ENCODE measurements at places on chromosomes 2 and 18.
A peak's percentile ranks its signal among the peaks of the same experiment; 100 is the strongest.

DNA sequence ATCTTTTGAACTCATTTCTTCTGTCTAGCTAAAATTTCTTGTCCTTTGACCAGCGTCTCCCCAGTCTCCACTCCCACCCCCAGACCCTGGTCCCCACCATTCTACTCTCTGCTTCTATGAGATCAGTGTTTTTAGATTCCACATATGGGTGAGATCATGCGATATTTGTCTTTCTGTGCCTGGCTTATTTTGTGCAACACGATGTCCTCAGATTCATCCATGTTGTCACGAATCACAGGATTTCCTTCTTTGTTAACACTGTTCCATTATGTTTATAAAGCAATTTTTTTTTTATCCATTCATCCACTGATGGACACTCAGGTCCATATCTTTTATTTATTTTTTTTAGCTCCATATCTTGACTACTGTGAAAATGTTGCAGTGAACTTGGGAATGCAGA, 16.0 kb upstream of the ACYP2 start:
- no peak for DNase-seq

GRCh38 chr2:221775096-221775495, 203.0 kb upstream of the EPHA4 start:
- no peak for DNase-seq

DNA sequence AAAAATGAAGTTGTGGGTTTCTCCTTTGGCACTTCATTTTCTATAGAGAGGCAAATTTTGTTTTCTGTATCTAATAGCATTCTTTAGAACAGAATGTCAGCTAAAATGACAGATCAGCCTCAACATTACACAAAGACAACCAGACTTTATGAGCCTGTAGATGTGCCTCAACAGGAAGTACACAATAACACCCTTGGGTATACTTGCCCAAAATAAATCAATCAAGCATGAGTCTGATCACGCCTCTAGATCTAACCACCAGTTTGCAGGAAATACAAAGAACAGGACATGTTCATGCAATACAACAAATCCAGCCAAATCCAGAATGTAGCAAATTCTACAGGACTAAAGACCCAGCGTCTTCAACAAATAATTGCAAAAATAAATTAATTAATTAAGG, 11.2 kb upstream of the DAPL1 start:
- DNase-seq: no peak

GRCh38 chr2:48707466-48707865, 48.1 kb downstream of the LHCGR start:
- DNase-seq: no peak

- DNase-seq: no peak
Measured at GRCh38 chr2:129791712-129792111, 187.8 kb upstream of the RAB6C start.

DNA sequence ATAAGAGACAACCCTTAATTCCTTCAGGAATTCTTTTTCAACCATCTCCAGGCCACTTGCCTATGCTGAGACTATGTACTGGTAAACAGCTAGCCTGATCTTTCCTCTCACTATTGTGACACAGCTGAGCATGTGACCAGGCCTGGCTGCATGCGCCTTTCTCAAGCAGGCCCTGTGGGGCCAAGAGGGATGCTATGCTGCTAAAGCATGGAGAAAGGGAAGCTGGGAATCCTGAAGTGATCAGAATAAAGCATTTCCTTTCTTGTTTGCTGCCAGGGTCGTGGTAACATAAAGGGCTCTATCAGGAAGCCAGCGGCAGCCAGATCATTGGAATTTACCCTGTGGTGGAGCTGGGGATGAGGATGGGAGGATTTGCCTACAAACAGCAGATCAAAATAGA, 29.8 kb upstream of the LCLAT1 start:
- no peak for DNase-seq

DNA sequence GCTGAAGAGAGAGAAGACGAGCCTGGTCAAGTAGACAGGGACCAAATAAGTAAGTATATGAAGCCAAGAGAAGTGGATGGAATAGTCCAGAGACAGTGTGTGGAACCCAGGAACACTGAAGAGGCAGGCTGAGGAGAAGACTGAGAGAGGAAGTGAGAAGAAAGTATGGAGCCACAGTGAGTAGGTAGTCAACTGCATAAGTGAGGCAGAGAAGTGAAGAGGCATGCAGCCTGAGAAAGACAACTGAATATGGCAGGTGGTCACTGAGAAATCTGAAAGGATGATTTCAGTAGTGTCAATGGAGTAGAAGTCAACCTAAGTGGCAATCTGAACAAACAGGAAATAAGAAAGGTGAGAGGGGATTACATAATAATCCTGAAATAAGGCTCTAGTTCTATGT, 55.4 kb downstream of the CWC22 start:
- no peak for DNase-seq

GRCh38 chr18:35041815-35042387, 688 bp downstream of the MAPRE2 start:
- no peak for DNase-seq

DNA sequence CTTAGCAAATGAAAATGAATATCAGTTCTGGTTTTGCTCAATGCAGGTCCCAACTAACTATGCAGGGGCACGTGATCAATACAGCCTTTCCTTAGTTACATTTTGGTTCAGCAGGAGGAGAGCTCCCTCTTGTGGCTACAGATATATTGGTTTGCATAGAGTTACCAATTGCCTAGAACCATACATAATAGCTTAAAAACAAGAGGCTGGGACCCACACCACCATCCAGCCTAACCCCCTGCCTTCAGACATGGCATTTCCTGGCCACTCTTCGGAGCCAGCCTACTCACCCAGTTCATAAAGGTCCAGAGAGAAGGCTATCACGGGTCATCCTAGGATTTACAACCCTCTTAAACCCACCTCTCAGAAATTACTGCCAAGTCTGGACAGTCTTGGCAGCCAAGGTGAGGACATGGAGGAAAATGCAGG, 10.5 kb downstream of the CCDC93 start:
- DNase-seq: peak; percentile 33

DNA sequence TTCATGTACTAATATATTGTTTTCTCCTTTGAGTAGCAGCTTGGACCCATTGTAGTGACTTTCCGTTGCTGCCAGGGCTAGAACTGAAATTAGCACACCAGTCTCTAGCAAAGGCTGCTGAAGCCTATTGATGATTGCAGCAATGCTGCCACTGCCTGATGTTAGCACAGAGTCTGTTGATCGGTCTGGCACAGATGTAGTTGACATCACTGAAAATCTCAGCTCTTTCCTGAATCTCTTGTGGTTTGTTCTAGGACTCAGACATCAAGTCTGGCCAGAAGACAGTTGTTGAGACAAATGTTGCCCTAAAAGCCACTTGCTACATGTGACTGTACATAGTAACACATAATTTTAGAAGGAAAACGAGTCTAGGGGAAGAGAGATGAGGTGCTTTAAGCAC, 47.2 kb downstream of the VAPA start:
- DNase-seq: no peak

GRCh38 chr2:186903216-186903615, 54.2 kb upstream of the ZSWIM2 start:
- no peak for DNase-seq

- no peak for DNase-seq
Measured at GRCh38 chr18:73684647-73685046, 463.0 kb downstream of the FBXO15 start.

GRCh38 chr2:227407591-227408151, 19.9 kb upstream of the SCYGR1 start:
- peak; percentile 20 for DNase-seq

Measured in NCI-H226 (cell line).